ENCODE measurements at places on chromosomes 7 and 10. TPM values are rescaled to one million over a fixed set of nuclear protein-coding genes. Genes with fewer than 3 reads are reported as not detected.

GRCh38 chr10:26839966-26840627 lies 20.7 kb downstream of the ABI1 start:
- no peak for DNase-seq

GRCh38 chr7:3300221-3300650 lies 816 bp upstream of the SDK1 start:
- DNase-seq = peak; percentile 15

Gene PGAM2
- 0.85 TPM for total RNA-seq

Gene PSMC2
- 68.8 TPM for total RNA-seq

Gene GUSB
- total RNA-seq = 39.8 TPM

DNA sequence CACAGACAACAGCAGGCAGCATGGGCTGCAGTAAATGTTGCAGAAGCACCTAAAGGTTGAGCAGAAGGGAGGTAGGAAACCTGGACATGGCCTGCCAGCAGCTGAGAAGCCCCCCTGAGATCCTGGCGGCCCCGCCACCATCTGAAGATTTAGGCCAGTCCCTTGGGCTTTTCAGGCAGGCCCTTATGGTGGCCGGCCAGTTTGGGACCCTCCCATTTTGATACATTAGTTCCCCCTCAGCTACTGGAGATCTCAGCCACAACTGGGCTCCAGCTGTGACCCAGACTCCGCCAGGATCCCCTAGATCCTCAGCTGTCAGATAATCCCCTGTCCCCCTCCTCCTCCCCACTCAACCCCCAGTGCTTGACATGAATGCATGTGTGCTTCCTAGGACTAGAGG lies 34.4 kb downstream of the ZNF783 start:
- DNase-seq = no peak

GRCh38 chr10:26358071-26358470 lies 80.1 kb upstream of the APBB1IP start:
- no peak for DNase-seq
